C1 segment of cervical spinal cord (tissue), 14 donors: ENCODE measurements at places on chromosomes 13 and 19.

DNA sequence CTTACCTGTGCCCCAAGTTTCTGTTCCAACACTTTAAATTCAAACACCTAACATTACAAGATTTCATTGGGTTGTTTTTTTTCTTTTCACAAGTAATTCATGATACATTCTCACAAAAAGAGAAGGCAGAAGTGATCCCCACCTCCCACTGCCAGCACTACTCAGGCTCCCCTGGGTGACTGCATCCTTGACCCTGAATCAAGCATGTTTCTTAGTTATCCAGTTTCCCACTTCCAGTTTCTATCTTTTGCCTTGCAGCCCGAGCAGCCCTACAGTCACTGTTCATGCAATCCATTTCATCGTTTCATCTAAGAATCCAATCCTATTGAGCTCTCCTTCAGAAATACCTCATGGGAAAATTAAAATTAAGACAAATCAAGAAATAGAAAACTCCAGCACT lies 61.4 kb downstream of the RNASEH2B start:
- DNase-seq = no peak

DNA sequence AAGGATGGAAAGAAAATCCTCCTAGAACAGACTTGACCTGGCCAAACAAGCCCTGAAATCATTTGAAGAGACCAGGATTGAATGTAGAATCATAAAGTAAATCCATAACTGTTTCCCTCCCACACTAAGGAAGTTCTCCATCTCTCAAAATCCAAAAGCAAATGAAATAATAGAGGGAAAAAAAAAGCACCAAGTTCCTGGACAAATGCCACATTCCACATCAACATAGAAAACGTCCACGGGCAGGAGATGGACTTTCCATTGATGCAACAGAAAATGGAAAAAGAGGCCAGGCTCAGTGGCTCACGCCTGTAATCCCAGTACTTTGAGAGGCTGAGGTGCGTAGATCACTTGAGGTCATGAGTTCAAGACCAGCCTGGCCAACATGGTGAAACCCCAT lies 56.2 kb downstream of the INSR start:
- DNase-seq = no peak

GRCh38 chr19:4861147-4861546 lies 6.3 kb downstream of the PLIN3 start:
- no peak for DNase-seq

GRCh38 chr19:12656899-12657571 lies 9.5 kb downstream of the MAN2B1 start:
- DNase-seq = no peak

GRCh38 chr13:97967948-97968347 lies 14.5 kb downstream of the IPO5 start:
- no peak for DNase-seq

GRCh38 chr13:43154156-43154651 lies 130.8 kb downstream of the DNAJC15 start:
- DNase-seq = no peak

DNA sequence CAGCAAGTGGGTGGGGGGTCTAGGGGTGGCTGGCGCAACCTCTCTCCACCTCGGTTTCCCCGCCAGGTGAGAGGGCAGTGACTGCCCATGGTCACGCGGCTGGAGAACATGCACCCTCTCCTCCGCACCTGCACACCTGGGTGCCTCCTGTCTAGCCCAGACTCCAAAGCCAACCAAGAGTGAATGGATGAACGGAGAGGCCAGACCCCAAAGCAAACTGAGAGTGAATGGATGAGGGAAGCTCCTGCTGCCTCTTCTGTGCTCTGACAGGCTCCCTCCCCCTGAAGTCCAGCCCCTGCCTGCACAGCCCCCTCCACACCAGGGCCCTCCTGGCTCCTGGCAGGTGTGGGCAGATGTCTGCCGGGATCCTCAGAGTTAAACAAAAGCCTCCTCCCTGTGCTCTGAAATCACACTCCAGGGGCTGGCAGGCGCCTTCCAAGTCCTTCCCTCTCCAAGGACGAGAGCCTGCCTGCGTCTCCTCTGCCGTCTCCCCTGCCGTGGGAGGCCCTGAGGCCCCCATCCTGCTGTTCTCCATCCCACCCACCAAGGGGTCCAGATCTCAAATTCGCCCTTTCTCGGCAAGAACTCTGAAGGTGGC lies 2.2 kb downstream of the SBNO2 start:
- DNase-seq = peak; percentile 23

DNA sequence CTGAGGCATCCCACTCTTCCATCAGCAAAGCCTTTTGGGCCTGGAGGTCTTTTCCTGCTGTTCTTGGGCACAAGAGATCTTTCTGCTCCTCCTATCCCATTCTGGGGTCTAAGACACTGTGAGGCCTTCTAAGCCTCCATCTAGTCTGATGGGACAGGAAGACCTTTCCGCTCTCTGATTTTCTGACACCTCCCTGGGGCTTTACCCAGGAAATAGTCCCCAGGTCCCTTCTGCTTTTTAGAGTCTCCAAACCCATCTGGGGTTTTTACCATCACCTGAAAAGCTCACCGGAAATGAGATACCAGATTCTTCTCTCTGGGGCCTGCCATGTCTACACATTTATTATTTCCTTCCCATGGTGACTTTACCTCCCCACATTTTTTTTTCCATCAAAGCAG lies 21.1 kb downstream of the CLEC17A start:
- no peak for DNase-seq

GRCh38 chr13:45046445-45046844 lies 57.1 kb downstream of the GPALPP1 start:
- DNase-seq = no peak

- DNase-seq = peak; percentile 57
These were observed 81.6 kb downstream of the DPF1 start for GRCh38 chr19:38142176-38143035.

- peak; percentile 48 for DNase-seq
These were observed 61.5 kb downstream of the ZIC5 start for GRCh38 chr13:99909836-99910619.

DNA sequence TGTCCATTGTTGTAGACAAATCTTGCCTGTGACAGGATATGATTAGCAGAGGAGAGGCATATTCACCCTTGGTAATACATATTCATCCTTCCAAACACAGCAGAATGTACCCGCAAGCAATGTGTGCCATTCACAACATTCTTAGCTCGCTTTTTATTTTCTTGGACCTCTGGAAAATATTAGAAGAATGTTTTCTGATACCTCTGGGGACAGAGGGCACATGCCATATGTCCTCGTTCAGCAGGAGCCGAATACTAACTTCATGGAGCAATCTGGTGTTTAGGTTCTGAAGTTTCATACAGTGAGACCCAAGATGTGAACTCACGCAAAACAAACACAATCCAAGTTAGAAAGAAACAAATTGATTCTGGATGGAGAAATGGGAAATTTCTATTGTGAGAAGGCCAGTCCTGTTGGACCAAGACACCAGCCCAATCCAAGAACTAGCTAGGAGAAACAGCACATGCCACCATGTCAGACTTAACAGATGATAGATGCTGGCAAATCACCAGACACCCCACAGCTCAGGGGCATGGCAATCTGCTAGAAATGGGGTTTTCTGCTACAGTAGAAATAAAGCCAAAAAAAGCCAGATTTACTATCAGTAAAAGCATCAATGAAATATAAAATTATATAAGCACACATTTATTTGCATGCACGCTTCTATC lies 297.4 kb downstream of the DCLK1 start:
- no peak for DNase-seq

DNA sequence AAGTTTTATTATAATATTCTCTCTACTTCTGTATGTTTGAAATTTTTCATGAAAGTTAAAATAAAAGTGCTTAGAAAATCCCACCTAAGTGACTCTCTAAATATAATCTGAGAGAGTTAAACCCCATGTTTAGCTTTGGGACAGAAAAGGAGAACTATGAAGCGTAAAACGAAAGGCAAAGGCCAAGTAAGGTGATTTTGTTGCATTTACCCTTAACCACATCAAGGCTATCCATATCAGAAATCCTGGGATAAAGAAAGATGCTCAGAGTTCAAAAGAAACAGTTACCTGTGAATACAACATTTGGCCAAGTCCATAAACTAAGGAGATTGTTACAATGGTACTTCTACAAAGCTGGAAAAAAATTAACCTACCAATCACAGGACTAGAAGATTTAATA lies 31.3 kb downstream of the UBL3 start:
- no peak for DNase-seq

- DNase-seq = no peak
These were observed 24.6 kb downstream of the DYRK1B start for GRCh38 chr19:39809368-39809767.

GRCh38 chr13:103523858-103524257 lies 457.6 kb upstream of the SLC10A2 start:
- DNase-seq = no peak

DNA sequence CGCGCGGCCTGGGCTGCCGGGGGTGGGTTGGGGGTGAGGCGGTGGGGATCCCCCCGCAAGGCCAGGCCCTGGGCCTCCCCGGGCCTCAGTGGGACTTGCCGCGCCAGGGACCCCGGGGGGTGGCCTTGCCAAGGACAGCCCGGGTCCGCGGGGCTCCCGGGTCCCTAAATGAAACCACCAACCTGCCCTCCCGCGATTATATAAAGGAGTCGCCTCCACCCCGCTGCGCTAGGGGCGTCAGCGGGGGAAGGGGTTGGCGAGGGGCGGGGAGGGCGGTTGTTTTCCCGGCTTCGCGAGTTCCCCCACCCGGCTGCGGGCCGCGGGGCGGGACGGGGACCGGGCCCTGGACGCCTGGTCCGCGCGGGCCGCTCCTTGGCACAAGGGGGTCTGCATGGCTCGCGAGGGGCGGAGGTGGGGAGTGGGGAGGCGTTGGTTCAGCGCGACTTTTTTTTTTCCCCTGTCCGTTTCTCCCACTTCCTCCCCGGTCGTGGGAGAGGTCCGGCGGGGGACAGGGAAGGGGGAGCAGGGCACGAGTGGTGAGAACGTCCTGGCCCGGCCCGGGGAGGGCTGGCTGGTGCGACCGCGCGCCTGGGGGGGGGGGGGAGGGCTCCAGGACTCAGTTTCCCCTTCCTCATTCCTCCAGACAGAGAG lies 822 bp upstream of the ZBTB7A start:
- no peak for DNase-seq

DNA sequence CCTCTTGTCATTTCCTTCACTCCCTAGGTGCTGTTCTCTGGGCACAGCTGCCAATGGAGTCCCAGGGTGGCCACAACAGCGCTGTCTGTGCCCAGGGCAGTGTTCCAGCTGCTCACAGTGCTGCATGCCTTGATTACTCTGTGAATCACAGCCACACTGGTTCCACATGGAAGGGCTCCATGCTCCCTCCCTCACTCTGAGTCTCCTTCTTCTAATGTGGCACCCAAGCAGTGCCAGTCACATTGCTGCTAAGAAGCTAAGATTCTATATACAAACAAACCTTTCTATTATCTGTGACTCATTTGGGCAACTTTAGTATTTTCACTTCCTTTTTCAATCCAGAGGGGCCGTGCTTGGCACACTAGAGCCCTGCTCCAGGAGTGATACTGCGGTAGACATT lies 248.7 kb downstream of the TDRD3 start:
- no peak for DNase-seq

DNA sequence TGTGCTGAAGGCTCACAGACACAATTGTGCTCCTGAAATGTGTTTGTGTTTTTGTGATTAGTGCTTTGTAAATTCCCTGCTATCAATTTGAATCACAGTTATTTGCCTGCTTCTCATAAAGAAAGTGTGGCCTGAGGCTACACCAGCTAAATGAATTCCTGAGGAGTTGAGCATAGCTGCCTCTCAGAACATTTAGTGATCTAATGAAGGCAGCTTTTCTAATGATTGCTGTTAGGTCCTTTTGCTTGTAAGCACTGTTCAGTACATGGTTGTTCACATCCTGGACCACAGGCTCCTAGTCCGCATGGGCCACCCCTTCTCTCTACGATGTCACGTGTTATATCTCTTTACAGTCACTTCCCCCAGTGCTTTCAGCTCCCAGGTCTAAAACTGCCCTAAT lies 238.2 kb downstream of the B3GLCT start:
- DNase-seq = no peak

GRCh38 chr13:51999510-51999911 lies 11.7 kb downstream of the ATP7B start:
- peak; percentile 12 for DNase-seq

GRCh38 chr19:21611659-21612402 lies 106.4 kb downstream of the ZNF429 start:
- no peak for DNase-seq

DNA sequence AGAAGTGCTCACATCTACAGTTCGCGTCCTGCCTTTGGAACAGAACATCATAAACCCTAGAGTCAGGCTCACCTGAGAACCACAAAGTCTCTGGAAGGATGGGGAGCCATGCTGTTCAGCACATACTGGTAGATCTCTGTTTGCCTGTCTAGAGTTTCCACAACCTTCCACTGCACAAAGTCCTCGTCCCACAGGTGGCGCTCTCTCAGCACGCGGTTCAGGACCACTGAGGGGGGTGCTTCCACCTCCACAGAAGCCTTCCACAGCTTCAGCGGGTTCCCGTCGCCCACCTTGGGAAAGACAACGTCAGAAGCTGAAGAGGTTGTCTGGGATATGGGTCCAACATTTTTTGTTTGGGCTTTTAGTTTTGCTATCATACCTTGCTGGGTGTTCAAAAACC lies 93.6 kb downstream of the KL start:
- DNase-seq = no peak

- DNase-seq = no peak
These were observed 2.6 kb upstream of the CDC42EP5 start for GRCh38 chr19:54475706-54476105.

- no peak for DNase-seq
These were observed 20.1 kb downstream of the ZNF763 start for GRCh38 chr19:11984986-11985385.

DNA sequence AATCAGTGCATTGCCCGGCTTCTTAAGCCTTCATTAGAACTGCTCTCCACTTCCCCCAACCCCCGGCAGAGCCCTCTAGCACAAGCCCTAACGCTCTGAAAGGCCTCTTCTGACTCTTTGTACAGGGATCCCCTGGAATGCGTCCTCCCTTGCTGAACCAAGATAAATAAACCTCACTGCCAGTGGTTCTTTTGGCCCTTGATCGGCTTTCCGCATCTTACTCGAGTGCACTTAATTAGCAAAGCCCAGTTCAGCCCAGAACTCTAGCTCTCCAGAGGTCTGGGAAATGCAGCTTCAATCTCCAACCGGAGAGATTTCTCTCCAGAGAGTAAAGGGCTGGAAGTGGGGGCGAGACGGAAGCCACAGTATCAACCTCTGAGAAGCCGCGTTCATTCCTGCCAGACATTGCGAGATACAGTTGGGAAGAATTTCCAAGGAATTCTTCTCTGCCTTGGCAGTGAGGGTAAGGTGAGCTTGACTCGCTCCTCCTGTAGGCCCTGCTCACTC lies 8.7 kb upstream of the ZNF444 start:
- DNase-seq = no peak

GRCh38 chr13:20942938-20943559 lies 40.5 kb upstream of the XPO4 start:
- DNase-seq = no peak
